ENCODE measurements at places on chromosomes 5 and 9.
A peak's percentile ranks its signal among the peaks of the same experiment; 100 is the strongest.

- no peak for DNase-seq
These were observed 64.8 kb upstream of the SLC1A1 start for GRCh38 chr9:4425319-4426045.

GRCh38 chr9:100720922-100721321 lies 143.0 kb downstream of the CAVIN4 start:
- DNase-seq = no peak

GRCh38 chr9:536597-537511 lies 304.6 kb upstream of the DMRT1 start:
- peak; percentile 22 for DNase-seq

- DNase-seq = no peak
These were observed 16.6 kb upstream of the DCAF12 start for GRCh38 chr9:34143116-34143515.

DNA sequence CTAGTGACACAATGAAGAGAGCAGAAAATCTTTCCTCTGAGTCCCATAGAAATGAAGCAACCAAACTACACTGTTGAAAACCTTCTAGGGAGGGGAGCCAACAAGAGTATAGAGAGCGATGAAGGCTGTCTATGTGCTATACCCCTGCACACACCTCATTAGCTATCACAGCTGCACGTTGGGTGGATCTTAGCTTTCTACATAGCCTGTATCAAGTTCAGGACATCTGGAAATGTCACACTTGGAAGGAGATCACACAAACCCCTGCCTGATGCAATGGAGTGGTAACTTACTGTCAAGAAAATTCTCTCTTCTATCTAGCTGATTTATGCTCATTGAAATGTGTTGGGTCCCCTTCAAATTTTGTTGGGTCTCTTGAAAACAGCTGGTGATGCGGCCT lies 127.0 kb upstream of the NTRK2 start:
- DNase-seq = no peak

- DNase-seq = no peak
These were observed 88.2 kb downstream of the PALM2AKAP2 start for GRCh38 chr9:109868207-109868606.

DNA sequence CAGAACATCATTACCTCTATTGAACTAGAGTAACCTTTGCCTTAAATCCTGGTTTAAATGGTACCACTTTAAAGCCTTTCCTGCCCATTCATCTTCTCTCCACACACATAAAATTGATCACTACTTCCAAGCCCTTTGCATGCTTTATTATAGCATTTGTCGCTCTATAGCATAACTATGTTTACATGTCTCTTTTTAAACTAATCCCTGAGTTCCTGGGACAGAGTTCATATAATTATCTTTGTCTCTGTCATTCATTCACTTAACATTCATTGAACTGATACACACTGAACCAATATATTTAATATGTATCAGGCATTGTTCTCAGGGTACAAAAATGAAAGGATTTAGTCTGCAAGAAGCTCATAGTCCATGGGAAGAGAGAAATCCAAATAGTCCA lies 37.3 kb downstream of the RECK start:
- no peak for DNase-seq

DNA sequence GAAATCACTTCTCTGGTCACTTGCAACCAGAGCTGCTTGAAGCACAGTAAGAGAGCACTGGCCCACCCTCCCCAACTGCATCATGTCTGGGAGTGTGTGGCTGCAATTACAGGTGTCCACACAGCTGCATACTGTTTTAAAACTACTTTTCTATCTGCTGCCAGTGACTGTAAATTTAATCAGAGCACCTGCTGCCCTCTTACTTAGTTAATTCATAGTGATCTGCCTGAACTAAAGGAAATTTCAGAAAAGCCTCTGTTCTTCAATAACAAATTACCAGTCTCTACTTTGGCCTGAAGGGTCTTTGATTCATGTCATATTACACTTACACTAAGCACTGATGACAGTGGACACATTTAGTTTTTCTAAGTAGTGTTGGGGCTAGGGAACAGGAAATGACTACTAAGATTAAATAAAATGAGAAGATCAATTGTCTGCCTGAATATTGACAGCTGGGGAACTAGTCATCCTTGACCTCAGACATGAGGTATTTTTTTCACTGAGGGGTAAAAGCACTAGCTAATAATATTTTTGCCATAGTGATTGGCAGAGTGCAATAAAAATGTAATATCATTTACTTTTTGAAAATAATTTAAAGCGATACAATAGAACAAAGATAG lies 788.9 kb upstream of the GRAMD2B start:
- no peak for DNase-seq

DNA sequence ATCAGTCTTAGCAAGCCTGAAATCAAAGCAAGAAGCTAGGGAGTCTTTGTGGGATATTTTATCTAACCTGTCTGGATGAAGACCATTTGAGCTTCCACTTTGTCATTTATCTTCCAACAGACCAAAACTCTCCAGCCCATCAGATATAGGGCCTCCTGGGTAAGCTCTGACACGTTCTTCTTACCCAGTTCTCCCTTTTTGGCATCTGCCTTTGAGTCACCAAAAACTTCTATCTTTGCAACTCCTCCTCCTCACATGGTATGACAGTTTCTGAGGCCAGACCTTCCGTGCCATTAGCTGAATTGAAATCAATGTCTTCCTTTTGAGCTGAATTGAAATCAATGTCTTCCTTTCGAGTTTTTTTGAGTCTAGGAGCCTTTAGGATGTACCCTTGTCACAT lies 156.6 kb upstream of the SPRY4 start:
- no peak for DNase-seq

- DNase-seq = no peak
These were observed 543.2 kb upstream of the CDH6 start for GRCh38 chr5:30650311-30650710.

DNA sequence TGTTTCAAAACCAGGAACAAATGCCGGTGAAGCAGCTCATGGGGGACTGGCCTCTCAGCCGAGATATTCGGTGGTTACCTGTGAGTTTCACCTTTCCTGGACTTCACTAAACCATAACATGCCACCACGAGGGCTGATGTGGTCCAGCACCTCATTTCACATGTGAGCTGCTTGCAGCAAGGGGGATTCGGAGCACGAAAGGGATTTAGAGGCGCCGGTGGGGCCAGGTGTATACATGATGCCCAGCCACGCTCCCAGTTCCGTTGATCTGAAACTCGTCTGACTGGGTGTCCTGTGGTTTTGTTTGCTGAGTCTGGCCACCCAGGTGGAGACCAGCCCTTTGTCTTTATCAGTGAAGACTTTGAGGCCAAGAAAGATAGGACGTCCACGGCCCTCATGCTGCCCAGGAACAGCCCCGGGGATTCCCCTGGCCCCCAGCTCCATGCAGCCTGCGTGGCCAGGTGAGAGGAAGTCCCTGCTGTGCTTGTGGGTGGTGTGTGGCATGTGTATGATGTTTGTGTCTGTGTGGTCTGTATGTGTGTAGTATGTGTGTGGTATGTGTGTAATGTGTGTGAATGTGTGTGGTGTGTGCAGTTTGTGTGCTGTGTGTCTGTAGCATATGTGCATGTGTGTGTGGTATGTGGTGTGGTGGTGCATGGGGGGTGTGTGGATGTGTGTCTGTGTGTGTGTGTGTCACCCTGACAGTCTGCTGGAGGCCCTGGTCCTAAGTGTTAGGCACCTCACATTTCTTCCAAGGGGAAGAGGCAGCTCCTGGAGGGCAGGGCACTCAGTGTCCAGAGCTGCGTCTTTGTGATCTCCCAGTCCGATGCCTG lies 23.4 kb downstream of the PHF2 start:
- no peak for DNase-seq

GRCh38 chr5:68798877-68799843 lies 294.7 kb upstream of the SLC30A5 start:
- no peak for DNase-seq

- no peak for DNase-seq
These were observed 828.1 kb upstream of the ZNF608 start for GRCh38 chr5:125574491-125575044.

DNA sequence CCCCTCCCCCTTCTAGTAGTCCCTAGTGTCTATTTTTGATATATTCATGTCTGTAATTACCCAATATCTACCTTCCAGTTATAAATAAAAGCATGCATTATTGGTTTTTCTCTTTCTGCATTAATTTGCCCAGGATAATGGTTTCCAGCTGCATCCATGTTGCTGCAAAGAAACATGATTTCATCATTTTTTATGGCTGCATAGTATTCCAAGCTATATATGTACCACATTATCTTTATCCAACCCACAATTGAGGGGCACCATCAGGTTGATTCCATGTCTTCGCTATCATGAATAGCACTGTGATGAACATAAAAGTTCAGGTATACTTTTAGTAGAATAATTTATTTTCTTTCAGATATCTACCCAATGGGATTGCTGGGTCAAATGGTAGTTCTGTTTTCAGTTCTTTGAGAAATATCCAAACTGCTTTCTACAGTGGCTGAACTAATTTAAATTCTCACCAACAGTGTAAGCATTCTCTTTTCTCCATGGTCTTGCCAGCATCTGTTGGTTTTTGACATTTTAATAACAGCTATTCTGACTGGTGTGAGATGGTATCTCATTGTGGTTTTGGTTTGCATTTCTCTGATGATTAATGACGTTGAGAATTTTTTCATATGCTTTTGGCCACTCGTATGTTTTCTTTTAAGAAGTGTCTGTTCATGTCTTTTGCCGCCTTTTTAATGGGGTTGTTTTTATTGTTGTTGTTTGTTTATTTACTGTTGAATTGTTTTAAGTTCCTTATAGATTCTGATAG lies 746.1 kb upstream of the MEF2C start:
- no peak for DNase-seq

DNA sequence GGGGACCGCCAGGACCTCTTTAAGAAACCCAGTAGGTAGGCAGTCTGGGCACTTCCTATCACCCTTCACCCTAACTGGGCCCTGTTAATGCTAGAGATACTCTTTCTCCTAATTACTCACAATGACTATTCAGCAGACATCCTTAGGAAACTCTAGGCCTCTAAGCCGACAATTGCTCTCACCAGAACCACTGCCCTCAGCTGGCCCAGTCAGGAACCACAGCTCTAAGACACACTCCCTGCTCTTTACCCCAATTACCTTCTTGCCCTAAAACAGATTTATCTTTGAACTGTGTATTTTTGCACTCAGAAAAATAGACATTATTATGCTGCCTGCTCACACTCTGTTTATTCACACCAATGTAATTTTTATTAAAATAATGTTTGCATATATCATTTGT lies 432.6 kb upstream of the SLC30A5 start:
- no peak for DNase-seq

- no peak for DNase-seq
These were observed 127.9 kb upstream of the PALM2AKAP2 start for GRCh38 chr9:109652112-109652511.

Data from NCI-H2029 (cell line).